Thyroid gland (tissue), 4 donors: ENCODE measurements at places on chromosomes 6 and 20.

DNA sequence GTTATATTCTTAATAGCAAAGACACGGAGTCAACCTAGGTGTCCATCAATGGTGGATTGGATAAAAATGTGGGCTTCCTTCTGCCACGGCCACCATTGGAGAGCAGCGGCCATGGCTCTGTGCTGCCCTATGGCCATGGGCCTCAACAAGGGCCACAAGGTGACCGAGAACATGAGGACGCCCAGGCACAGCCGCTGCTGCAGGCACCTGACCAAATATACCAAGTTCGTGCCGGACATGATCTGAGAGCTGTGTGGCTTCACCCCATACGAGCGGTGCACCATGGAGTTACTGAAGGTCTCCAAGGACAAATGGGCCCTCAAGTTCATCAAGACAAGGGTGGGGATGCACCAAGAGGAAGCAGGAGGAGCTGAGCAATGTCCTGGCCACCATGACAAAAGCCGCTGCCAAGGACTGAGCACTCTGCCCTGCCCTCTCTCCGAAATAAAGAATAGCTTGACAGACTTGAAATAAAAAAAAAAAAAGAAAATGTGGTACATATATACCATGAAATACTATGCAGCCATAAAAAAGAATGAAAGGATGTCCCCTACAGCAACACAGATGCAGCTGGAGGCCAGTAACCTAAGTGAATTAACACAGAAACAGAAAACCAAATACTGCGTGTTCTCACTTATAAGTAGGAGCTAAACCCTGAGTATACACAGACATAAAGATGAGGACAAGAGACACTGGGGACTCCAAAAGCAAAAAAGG, 81.0 kb downstream of the FKBP5 start:
- DNase-seq: no peak
- no peak overlapping the region for H3K4me3 ChIP-seq
- H3K27me3 ChIP-seq: no peaks in the 10 kb centered on the region
- no peak overlapping the region for H3K27ac ChIP-seq

DNA sequence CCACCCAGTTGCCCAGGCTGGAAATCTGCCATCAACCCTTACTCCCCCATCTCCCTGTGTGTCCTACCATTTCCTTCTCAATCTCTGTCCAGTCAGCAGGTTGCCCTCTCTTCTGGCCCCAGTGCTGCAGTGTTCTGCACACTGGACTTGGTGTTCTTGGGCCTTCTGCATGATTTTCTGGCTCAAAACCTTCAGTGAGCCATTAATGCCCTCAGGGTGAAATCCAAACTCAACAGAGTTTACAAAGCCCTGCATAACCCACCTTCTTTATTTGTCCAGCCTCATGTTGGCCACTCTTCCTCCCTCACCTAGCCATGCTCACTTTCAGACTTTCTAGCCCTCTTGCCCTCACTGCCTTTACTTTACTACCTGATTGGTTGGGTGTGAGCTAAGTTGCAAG, 5.0 kb upstream of the GSTA3 start:
- H3K36me3 ChIP-seq: no peaks in the 10 kb centered on the region
- no peak for DNase-seq
- no peak overlapping the region for H3K27ac ChIP-seq
- H3K4me1 ChIP-seq: peaks cover 19% of the 10 kb centered on the region
- no peak overlapping the region for H3K4me3 ChIP-seq
- no peaks in the 10 kb centered on the region for H3K27me3 ChIP-seq

DNA sequence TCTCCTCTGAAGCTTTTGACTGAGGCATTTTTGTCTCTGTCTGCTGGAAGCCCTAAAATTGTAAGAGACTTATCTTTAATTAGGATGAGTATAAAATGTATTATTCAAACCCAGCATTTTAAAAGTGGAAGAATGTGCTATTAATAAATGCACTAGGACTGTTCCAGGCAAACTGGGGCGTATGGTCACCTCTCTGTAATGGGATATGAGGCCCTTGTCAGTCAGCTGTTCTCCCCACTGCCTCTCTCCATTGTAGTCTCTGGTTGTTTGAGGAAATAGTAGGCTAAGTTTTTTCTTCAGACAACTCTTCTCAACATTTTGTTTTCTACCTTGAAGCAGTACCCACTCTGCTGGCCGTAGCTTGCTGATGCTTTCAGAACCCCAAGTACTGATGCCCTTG, 14.3 kb upstream of the DEF6 start:
- no peaks in the 10 kb centered on the region for H3K27me3 ChIP-seq
- no peak overlapping the region for H3K27ac ChIP-seq
- peaks cover 8% of the 10 kb centered on the region for H3K4me1 ChIP-seq

- H3K36me3 ChIP-seq: no peaks in the 10 kb centered on the region
- H3K27ac ChIP-seq: no peak overlapping the region
- H3K4me1 ChIP-seq: peaks cover 14% of the 10 kb centered on the region
- no peak for DNase-seq
- H3K27me3 ChIP-seq: no peaks in the 10 kb centered on the region
- H3K4me3 ChIP-seq: no peak overlapping the region
These were observed 79.8 kb downstream of the SLC22A23 start for GRCh38 chr6:3376893-3377535.

GRCh38 chr6:18997375-18997826, 610.3 kb downstream of the RNF144B start:
- no peaks in the 10 kb centered on the region for H3K36me3 ChIP-seq
- peak; percentile 32 for DNase-seq
- H3K27me3 ChIP-seq: no peaks in the 10 kb centered on the region
- no peak overlapping the region for H3K4me3 ChIP-seq

DNA sequence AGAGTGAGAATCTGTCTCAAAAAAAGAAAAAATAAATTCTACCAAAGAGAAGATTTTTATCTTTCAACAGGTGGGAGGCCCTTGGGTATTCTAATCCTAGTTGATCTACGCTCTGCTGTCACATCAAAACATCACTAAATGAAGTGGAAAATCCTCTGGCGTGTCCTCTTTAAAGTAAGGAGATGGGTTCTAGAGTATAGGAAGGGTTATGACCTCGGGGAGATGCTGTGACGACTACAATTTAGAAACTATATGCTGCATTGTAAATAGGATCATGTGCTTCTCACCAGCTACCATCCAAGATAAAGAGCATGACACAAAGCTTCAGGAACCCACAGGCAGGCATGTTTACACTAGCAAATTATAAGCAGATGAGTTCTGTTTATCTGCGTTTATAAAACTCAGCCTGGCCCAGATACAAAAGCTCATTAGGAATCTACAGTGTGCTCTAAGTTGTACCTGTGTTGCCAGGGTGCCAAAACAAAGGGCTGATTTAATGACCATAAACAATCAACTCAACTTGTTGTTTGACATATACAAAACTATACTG, 197.1 kb upstream of the PLN start:
- H3K27ac ChIP-seq: no peak overlapping the region
- H3K4me3 ChIP-seq: no peak overlapping the region
- DNase-seq: no peak

DNA sequence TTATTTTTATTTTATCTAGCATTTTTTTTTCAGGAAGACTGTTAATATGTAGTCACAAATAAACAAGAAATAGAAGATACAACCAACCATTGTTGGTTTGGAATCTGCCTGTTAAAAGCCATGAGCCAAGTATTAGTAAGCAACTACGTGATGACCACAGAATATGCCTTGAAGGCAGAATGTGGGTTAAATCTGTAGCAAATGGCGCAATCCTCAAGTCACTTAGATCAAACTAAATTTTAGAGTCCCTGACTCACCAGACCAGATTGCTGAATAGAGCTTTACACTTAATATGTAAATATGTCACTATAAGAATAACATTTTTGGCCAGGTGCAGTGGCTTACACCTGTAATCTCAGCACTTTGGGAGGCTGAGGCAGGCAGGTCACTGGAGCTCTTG, 800.1 kb upstream of the CITED2 start:
- no peak overlapping the region for H3K4me3 ChIP-seq
- H3K4me1 ChIP-seq: no peaks in the 10 kb centered on the region
- no peak overlapping the region for H3K27ac ChIP-seq
- DNase-seq: no peak
- no peaks in the 10 kb centered on the region for H3K36me3 ChIP-seq

- H3K4me1 ChIP-seq: no peaks in the 10 kb centered on the region
- no peaks in the 10 kb centered on the region for H3K36me3 ChIP-seq
- no peak for DNase-seq
- H3K27me3 ChIP-seq: no peaks in the 10 kb centered on the region
- no peak overlapping the region for H3K4me3 ChIP-seq
- H3K27ac ChIP-seq: no peak overlapping the region
These were observed 39.5 kb downstream of the DCBLD1 start for GRCh38 chr6:117521791-117522502.

GRCh38 chr20:23101696-23102406, 15.7 kb upstream of the CD93 start:
- H3K27me3 ChIP-seq: no peaks in the 10 kb centered on the region
- H3K36me3 ChIP-seq: no peaks in the 10 kb centered on the region
- H3K4me3 ChIP-seq: no peak overlapping the region
- DNase-seq: no peak
- H3K4me1 ChIP-seq: peaks cover 12% of the 10 kb centered on the region

- H3K27ac ChIP-seq: no peak overlapping the region
- no peaks in the 10 kb centered on the region for H3K36me3 ChIP-seq
- no peaks in the 10 kb centered on the region for H3K27me3 ChIP-seq
- no peak overlapping the region for H3K4me3 ChIP-seq
These were observed 752.8 kb downstream of the CBLN4 start for GRCh38 chr20:55252521-55252920.
